ENCODE measurements at places on chromosomes 11 and 22.

GRCh38 chr22:50189184-50189848 lies 3.6 kb downstream of the TRABD start:
- no peak for DNase-seq

GRCh38 chr11:71499125-71499524 lies 27.9 kb upstream of the KRTAP5-7 start:
- DNase-seq: no peak

DNA sequence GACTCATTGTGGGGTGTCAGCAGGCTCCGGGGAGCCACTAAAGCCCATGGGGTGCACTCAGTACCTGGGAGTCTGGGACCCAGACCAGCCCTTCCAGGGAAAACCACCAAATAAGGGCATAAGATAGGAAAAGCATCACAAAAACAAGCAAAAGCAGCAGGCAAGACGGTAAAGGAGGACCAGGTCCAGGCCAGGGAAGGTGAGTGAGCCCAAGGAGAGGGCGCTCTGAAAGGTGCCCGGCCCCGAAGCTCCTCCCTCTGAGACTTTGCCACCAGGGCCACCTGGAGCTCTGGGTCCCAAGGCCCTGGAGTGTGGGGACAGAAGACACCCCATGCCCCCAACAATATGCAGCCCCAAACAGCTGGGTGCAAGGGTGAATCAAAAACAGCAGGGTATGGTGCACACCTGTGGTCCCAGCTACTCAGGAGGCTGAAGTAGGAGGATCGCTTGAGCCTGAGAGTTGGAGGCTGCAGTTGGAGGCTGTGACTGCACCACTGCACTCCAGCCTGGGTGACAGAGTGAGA lies 5.2 kb upstream of the IL17REL start:
- DNase-seq: no peak

GRCh38 chr11:46463701-46464421 lies 72.3 kb upstream of the CHRM4 start:
- DNase-seq: no peak

GRCh38 chr11:120590472-120590871 lies 78.9 kb downstream of the GRIK4 start:
- DNase-seq: no peak

DNA sequence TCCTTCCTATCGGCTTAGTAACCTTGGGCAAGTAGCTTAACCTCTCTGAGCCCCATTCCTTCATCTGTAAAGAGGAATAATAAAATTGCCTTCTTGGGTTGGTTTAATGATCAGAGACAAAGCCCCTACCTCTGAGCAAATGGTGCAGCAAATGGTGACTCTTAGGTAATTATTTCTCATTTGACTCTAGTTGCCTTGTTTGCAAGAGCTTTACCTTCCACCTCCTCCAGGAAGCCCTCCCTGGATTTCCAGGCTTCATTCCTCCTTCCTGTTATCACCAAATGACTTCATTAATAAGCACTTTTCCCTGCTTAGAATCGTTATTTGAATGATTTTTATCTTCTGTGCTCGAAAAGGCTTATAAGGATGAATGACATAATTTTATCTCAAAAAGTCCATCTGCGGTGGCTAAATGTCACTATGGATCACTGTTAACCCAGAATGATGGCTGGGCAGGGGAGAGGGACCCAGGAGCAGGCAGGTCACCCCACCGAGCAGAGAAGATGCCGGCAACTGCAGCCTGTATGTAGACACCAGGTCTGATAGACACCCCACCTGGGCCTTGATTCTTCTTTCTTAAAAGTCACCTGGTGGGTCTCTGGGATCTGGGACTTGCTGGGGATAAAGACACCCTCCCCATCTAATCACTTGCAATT lies 106.6 kb downstream of the TSPAN18 start:
- no peak for DNase-seq

Measured in SK-N-DZ (cell line).